ENCODE measurements at places on chromosomes 1 and 21. TPM values are rescaled to one million over a fixed set of nuclear protein-coding genes. Genes with fewer than 3 reads are reported as not detected.

DNA sequence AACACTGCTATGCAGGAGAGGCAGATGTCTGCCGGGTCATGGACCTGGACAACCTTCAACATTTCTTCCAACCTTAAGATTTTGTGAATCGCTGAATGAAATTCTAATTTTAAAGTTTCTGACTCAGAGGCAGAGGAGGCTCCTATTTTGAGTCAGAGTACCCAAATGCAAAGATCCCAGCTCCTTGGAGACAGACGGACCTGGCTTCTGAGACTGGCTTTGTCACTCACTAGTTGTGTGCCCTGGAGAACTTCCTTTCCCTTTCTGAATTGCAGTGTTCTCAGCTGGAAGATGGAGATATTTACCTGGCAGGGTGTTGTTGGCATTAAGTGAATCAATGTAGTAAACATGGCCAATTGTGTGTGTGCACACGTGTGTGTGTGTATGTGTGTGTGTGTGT, 51.9 kb downstream of the IER5 start:
- no peak for DNase-seq

DNA sequence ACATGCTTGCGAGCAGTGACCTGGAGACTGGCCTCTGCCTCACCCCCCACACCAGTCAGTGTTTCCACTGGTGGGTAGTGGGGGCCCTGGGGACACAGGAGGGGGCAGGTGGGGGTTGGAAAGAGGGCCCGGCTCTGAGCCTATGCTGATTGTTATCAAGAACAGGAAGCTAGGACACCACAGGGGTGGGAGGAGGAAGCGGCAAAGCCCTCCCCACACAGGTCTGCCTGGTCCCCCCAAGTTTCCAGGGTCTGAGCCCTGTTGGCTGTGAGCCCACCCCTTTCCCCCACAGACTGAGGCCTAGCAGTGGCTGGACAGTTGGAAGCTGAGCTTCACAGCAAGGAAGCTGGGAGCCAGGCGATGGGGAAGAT, 1.6 kb upstream of the PTPN7 start:
- peak; percentile 89 for DNase-seq

GRCh38 chr21:36747815-36748383, 49.0 kb downstream of the SIM2 start:
- DNase-seq, result peak; percentile 75

DNA sequence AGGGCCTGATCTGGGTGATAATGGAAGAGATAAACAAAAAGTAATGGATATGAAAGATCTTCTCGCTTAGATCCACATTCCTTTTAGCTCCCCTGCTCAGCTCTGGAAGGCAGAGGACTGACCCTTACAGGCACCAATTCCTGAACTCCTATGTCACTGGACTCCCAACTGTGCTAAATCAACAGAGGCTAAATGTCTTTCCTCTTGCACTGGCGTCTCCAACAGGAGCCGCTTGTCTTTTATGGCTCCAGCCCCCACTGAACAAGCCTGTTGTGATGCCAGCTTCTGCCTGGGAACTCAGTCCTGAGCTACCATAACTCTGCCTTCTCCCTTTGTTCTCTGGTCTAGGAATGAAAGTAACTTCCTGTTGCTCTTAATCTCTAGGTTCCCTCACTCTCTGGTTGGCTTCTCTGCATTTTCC, 142.1 kb upstream of the COL11A1 start:
- DNase-seq, result no peak

The ERMAP gene
- total RNA-seq, result 16.8 TPM
